CD4-positive, alpha-beta T cell treated with Interleukin-4 for 1 hour (primary cell): ENCODE measurements at places on chromosomes 12 and 14.
A peak's percentile ranks its signal among the peaks of the same experiment; 100 is the strongest.

DNA sequence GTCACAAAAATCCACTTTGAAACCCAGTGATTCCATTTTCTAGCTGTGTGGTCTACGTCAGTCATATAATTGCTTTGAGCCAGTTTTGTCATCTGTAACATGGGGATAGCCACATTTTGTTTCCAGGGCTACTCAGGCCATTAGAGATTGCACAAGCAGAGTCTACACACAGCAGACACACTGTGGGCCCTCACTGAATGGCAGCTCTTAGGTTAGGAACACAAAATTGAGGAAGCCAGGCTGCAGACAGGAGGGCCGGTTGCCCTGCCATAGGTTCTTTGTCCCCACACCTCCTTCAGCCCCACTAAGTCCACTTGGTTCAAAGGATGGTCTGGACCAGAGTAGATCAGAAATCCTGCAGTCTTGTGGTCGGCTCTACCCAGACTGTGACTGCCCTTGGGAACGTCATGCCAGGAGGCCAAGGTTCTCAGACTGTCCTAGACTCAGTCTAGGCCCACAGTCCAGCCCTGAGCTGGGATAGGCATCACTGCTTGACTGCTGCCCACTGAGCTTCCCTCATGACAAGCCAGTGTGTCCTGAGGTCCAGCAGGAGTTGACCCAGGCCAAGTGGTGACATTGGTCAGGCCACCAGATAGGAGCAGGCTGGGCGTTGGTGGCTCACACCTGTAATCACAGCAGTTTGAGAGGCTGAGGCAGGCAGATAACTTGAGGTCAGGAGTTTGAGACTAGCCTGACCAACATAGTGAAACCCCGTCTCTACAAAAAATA lies 3.8 kb upstream of the MYH7 start:
- no peak for DNase-seq

DNA sequence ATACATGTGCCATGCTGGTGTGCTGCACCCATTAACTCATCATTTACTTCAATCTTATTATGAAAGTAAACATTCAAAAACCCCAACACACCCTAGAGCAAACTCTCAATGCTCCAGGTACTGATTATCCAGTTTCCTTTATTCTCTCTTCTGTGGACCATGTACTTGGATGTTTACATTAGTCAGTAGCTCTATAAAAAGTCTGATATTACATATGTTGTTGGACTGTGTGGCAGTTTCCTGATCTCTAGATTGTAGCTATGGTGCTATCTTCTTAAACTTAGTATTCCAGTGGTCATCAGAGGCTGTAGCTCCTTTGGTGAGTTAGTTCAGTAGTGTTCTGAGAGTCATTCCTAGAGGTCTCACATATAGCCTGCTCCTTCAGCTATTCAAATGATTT lies 25.1 kb upstream of the ITGA5 start:
- no peak for DNase-seq

GRCh38 chr12:50507474-50507838 lies 2.7 kb downstream of the DIP2B start:
- DNase-seq: no peak

DNA sequence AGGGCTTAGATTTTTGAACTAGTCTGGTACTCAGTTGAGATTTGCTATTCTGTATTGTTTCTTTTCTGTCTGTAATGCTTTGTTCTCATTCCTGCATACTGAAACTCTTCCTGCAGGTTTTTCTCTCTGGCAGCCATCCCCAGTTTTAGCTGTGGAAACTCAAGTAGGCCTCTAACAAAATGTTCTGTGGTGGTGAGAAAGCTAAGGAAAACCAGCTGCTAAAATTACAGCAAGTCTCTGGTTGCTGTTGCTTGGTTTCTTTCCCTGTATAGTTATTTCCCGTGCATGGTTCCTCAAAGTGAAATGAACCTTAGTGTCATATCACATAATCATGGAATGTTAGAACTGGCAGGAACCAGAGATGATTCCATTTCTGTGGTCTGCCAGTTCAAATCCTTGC lies 442.5 kb downstream of the NRXN3 start:
- no peak for DNase-seq

DNA sequence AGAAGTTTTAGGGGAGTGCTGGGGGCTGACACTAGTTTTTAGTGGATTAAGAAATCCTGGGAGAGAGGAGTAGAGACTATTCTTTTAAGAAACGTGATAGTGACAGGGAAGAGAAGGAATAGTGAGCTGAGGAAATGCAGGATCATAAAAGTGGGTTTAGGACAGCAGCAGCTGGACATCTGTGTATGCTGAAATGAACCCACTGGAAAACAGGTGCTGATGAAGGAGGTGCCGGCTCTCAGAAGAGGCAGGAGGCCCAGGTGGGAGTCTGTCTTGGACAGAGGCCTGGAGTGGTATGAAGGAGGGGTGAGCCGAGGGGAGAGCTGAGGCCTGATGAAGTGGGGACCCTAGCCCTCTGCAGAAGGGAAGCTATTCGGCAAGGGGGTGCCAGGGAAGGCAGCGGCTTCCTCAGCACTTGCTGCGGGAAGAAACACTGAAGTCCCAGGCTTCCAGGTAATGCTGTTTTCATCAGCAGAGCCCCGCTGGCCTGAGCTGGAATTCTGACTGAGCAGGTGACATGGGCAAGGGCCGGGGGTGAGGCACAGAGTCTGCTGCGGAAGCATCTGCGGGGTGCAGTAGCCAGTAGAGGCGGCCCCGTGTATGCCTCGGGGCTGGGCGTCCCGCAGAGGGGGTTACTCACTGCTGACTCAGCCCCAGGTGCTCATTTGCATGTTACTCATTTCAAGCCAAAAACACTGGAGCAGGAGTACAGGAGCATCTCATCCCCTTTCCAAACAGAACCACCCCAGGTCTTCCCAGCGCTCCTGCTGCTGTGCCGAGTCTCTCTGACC lies 89.7 kb downstream of the TMCC3 start:
- no peak for DNase-seq

DNA sequence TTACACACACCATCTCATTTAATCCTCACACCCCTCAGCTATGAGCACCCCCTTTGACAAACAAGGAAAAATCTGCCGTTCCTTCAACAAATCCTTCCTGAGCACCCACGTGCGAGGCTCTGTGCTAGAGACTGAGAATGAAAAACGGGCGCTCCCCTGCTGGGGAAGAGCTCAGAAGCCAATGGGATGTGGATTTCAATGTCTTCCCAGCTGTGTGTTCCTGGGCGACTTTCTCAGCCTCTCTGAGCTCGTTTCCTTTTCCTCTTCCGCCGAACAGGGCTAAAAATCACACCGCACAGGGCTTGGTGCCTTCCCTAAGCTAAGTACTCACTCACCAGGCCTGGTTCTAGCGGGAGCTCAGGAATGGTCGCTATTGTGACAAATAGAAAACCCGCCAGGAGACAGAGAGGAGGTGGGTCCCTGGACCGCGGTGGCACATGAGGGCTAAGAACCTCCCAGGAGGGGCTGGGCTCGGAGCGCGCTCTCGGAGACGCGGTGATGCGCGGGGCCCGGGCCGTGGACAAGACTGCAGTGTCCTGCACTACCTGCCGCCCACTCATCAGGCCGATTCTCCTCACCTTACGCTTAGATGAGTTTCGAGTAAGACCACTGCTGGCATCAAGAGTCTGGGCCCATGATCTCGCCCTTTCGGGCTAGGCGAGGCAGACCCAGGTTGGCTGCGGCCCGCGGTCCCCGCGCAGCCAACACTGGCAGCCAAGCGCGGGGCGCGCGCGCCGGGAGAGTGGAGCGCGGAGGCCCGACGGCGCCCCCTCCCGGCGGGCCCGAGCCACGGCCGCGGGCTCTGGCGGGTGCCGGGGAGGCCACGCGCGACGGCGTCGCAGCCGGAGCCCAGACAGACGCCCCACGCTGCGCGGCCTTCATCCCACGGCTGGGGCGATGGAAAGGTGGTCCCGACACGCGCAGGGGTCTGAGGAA lies 17.0 kb downstream of the ZDHHC22 start:
- peak; percentile 59 for DNase-seq

DNA sequence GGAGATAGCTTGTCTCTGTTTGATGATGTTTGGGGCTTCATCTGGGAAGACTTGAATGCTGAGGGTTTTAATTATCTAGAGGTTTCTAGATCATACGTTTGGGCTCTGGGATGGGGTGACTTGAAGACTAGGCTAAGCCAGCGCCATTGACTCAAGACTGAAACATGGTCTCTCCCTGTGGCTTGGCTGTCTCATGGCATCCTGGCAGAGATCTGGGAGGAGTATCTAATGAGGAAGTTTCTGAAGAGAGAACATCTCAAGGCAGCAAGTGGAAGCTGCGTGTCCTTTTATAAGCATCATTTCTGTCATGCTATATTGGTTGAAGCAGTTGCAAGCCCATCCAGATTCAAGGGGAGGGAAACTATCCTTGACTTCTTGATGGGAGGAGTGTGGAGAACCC lies 104.8 kb downstream of the UNC79 start:
- no peak for DNase-seq

DNA sequence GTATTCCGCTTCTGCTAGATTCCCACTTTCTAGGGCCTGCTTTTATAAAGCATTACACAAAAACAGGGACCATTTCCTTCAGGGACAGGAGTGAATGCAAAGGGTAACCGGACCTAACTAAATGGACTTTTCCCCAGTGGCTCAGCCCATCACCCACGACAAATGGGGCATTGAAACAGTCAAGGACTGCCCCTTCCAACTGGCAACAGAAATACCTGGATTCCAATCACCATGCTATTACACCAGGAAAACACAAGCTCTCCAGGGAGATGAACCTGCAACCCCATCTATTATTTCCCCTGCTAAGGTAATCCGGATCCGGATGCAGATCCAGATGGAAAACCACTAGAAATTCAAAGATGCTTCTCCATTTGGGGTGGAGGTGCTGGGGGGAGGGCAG lies 1.0 kb downstream of the MPHOSPH9 start:
- no peak for DNase-seq

DNA sequence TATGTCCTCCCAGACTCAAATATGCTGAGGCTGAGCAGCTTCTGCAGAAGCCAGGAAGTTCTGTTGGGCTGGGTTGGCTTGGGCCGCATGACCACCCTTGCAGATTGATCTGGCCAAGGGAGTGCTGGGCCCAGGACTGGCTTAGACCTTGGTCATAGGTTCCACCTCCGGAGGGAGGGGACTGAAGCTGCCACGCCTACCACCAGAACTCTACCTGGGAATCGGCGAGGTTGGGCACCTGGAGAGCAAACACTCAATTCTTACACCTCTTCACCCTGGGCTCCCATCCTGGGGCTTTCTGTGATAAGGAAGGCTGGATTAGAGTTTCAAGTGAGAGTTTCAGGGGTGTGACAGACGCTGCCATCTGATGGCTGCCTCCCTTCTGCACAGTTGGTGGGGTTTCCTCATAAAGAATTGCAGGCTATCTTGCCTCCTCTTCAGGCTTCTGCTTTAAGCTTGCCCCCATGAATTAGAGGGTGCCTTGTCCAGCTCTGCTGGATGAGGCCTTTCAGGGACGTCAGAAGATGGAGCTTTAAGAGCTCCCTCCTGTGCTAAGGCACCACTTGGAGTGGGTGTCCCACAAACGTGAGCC lies 5.8 kb downstream of the SLC24A4 start:
- no peak for DNase-seq

DNA sequence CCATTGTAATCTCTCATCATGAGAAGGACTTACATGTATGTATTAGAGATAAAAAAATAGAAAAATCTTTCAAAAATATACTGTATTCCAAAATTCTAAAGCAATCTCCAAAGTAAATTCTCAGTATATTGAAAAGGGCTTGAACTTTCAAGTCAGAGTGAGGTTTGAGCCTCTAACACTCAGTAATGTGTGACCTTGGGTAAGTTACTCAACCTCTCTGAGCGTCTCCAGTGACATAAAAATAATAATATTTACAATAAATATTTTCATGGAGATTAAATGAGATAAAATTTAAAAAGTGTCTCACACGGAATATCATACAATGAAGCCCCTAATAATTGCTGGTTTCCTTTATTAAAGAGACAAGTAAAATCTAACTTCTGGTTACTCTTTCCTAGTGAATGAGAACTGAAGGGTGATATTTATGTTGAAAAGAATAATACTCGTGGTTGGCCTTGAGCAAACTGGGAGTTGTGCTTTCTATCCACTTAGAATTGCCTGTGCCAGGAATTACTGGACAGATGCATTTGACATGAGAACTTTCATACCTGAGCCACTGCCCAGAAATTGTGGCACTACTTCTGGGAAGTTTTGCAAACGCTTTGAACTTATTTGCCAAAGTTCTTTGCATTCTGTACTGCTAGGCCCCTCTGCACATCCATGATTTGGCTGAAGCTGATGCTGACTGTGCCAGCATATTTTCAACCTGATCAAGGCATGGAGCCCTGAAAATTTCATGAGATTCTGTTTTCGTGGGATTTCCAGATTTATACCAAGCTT lies 933.7 kb downstream of the GALC start:
- DNase-seq: no peak

DNA sequence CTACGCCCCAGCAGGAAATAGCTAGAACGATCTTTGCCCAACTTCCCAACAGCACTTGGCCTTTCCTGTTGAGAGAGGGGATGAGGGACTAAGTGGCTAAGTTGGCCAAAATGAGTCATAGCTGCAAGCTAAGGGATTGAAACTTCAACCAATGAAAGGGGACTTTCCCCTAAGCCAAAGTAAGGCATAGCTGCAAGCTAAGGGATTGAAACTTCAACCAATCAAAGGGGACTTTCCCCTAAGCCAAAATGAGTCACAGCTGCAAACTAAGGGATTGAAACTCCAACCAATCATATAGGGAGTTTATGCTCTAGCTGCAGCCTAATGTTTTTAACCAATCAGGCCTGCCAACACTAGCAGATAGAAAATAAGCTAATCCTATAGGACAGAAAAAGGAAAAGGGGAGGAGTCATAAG lies 100.5 kb upstream of the SSTR1 start:
- DNase-seq: no peak

- DNase-seq: no peak
These were observed 10.0 kb upstream of the PKP2 start for GRCh38 chr12:32906399-32907165.

DNA sequence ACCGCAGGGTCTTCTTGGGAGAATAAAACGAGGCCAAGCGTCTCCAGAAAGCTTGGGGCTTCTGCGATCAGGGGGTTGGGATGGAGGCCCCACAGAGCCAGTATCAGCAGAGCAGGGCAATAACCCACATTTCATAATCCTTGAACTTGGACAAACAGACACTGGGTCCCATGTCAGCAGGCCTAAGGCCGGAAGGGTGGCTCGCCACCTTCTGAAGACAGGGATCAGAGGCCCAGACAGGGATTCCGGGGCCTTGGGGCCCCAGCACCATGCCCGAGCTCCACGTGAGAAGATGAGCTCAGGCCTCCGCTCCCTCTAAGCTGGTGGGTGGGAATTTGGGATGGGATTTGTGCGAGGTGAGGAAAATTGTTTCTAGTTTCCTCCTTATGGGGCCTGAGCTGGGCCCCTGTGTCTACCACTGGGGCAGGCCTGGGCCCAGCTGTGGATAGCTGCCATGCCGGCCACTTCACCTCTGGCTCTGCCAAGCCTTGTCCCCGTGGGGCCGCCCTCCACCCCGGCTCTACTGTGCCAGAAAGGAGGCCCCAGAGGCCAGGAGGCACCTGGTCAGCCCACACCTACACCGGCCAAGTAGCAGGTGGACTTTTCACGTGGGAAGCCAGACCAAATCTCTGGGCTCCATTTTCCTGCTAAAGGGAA lies 67.2 kb upstream of the DLK1 start:
- no peak for DNase-seq

DNA sequence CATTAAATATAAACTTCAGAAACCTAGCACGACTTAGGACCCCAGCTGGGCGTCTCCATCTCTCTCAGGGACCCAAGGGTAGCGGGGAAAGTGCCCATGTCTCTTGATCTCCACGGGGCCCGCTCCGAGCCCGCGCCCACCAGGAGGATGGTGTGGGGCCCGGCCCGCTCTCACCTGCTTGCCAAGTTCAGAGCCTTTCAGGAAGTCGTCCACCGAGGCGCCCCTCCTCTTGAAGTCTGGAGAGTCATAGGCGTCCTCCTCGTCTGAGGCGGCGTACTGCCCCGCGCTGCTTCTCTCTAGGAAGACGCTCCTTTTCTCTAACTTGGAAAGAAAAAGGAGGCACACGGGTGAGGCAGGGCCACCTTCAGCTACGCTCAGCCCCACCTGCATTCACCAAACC lies 96.9 kb downstream of the PIWIL1 start:
- no peak for DNase-seq
